ENCODE measurements at places on chromosomes 1 and 21.

DNA sequence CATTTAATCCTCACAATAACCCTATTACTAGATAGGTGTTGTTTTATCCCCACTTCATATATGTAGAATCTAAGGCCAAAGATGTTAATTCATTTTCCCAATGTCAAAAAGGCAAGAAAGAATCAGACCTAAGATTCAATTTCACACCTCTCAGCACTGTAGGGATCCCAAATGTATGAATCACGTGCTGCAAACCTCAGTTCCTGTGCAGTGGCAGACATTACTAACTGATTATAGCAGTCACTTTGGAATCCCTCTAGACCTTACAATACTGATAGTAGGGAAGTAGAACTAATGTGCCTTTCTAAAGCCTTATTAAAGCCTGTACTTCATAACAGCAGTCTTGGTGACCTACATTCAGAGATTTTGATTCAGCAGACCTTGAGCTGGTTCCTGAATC lies 2.3 kb downstream of the C1orf87 start:
- no peak for DNase-seq

- no peak for DNase-seq
Measured at GRCh38 chr1:235643837-235644692, 5.5 kb downstream of the GNG4 start.

- no peak for DNase-seq
Measured at GRCh38 chr1:194474701-194475100, 1288.3 kb upstream of the B3GALT2 start.

DNA sequence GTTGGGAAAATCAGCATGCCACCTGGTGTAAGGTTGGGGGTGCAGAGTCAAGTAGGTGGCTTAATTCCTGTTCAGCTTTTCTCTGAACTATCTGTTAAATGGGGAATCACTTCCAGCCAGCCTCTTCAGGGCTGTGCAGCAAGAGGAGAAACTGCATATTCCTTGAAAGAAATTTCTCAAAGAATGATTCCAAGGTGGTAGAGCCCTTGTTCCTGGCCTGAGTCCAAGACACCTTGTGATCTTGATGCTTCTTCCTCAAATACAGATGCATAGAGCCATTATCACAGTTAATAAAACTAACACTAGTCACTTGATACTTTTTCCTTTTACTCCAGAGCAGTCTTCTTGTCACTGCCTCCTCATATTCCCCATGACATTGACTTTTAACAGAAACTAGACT lies 5.2 kb downstream of the TXLNA start:
- no peak for DNase-seq

DNA sequence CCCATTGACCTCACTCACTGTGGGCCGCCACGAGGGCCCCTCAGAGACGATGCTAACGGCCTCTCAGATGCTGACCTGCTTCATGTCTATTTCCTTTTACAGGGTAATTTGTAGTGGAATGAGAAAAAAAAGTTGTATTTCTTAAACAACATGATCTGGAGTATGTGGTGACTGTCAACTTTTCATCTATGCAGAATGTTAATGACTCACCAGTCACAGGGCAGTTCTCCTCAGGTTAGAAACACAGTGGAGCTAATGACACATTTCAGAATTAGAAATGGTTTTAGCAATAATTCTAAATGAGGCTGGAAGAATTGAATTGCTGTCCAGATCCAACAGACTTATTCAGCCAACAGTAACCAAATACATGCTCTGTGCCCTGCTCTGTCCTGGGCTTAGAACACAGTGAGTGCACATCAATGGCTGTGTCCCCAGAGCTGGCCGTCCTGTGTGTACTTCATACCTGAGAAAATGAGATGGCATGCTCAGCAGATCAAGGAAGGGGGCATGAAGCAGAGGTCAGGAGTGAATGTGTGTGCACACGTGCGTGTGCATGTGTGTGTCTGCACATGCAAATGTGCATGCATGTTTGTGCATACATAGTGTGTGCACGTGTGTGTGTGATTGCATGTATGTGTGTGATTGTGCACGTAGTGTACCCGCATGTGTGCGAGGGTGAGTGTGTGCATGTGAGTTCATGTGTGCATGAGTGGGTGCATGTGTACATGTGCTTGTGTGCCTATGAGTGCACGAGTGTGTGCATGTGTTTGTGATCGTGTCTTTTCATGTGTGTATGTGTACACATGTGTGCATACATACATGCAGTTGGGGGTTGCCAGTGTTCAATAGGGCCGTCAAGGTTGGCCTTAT lies 145.3 kb downstream of the PCBP3 start:
- DNase-seq: peak; percentile 45

DNA sequence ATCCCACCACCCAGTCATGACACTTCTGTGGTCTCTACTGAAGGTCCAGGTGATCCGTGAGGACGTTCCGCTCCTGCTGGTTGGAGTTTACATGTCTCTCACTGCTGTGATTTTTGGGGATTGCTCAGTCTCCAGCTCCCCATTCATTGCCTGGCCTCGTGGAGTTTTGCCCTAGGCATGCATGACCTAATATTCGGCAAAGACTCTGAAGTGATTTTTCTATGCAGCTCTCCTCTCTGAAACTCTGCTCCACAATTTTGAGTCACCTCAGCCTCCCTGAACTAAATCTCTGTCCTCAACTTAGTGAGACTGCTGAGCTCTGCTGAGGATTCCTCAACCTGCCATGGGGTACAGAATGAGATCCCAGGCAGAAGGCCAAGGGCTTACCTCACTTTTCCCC lies 174.4 kb upstream of the FGGY start:
- no peak for DNase-seq

GRCh38 chr21:44337449-44337848 lies 1.7 kb downstream of the CFAP410 start:
- DNase-seq: no peak

DNA sequence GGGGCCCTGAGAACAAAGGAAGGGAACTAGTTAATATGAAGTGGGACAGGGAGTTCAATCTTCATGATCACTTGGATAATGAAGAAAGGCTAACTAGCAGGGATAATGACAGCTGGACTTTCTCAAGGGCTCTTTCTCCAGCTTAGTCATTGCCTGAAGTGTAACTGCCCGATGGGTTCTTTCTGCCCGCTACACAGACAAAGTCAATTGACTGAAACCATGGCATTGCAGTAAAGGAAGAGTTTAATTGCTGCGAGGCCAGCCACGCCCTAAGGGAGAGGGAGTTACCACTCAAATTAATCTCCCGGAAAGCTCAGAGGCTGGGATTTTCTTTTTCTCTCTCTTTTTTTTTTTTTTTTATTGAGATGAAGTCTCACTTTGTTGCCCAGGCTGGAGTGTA lies 16.6 kb upstream of the SLC2A5 start:
- no peak for DNase-seq

GRCh38 chr1:245091818-245092637 lies 62.8 kb upstream of the KIF26B start:
- no peak for DNase-seq

DNA sequence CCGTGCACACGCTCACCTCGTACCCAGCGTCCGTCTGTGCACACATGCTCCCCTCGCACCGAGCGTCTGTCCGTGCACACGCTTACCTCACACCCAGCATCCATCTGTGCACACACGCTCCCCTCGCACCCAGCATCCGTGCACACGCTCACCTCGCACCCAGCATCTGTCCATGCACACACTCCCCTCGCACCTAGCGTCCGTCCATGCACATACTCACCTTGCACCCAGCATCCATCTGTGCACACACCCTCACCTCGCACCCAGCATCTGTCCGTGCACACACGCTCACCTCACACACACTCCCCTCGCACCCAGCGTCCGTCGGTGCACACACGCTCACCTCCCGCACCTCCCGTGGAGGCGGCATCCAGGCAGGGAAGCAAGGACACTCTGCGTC lies 24.4 kb upstream of the COL18A1 start:
- no peak for DNase-seq

- DNase-seq: no peak
Measured at GRCh38 chr1:207130252-207131036, 26.4 kb downstream of the C4BPA start.

- DNase-seq: no peak
Measured at GRCh38 chr1:208825300-208825699, 581.1 kb upstream of the PLXNA2 start.

DNA sequence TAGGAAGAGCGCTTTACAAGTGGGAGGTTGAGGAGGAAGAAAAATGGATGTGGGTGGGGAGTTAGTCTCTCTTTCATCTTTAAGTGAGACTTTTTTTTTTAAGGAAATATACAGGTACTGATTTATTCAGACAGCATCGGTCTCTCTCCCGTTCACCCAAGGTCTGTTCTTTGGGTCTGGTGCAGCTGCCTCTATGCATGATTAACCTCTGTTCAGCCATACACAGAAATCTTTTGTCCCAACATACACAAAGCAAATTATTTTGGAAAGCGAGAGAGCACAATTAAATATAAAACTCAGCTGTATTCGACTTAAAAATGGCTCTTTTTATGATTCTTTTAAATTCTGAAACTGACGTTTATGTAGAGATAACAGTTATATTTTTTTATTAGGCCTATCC lies 11.0 kb downstream of the PROX1 start:
- DNase-seq: no peak

All from activated CD4-positive, alpha-beta T cell treated with anti-CD3 and anti-CD28 coated beads, Interleukin-2, amount 10 ng/mL, durations not matched to agents 24 days and 14 days (primary cell).